ENCODE measurements at places on chromosomes 1 and 21. TPM values are rescaled to one million over a fixed set of nuclear protein-coding genes. Genes with fewer than 3 reads are reported as not detected.

ZNF684 gene
- total RNA-seq: 1.7 TPM

OR2AK2 gene
- not detected for total RNA-seq

KAZN gene
- 6.9 TPM for total RNA-seq

CRB1 gene
- 0.15 TPM for total RNA-seq

CFHR1 gene
- not detected for total RNA-seq

CYP4Z1 gene
- not detected for total RNA-seq

C1QTNF12 gene
- 0.76 TPM for total RNA-seq

ROR1 gene
- 28.5 TPM for total RNA-seq

CXADR gene
- 10.7 TPM for total RNA-seq

PLEKHA6 gene
- total RNA-seq: 1.9 TPM

- DNase-seq: no peak
Observed at GRCh38 chr1:41547781-41548560, 63.5 kb upstream of the EDN2 start.

- DNase-seq: no peak
Observed at GRCh38 chr21:38352536-38353219, 95.9 kb downstream of the KCNJ15 start.

GRCh38 chr1:234520908-234521817, 42.2 kb upstream of the TARBP1 start:
- DNase-seq: no peak

- no peak for DNase-seq
Observed at GRCh38 chr1:40014253-40014706, 26.2 kb upstream of the CAP1 start.

DNA sequence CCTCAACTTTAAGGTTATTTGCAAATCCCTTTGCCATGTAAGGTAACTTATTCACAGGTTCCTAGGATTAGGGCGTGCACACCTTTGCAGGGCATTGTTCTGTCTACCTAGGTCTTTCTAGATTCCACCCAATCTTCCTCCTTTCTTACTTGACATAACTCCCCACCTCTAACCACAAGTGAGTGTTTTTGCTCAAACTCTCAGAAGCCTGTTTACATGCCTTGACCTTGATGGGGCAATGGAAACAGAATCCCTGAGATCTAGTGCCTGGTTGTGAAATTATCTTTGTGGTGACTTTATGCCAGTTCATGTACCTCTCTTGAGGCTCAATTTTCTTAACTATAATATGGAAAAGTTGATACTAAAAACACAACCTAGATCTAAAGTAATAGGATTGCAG, 296.6 kb downstream of the TTLL7 start:
- no peak for DNase-seq

- DNase-seq: no peak
Observed at GRCh38 chr1:31830511-31830910, 14.7 kb upstream of the SPOCD1 start.

GRCh38 chr1:233722212-233722979, 108.5 kb downstream of the KCNK1 start:
- no peak for DNase-seq

- DNase-seq: no peak
Observed at GRCh38 chr1:87642581-87643221, 314.0 kb downstream of the LMO4 start.

DNA sequence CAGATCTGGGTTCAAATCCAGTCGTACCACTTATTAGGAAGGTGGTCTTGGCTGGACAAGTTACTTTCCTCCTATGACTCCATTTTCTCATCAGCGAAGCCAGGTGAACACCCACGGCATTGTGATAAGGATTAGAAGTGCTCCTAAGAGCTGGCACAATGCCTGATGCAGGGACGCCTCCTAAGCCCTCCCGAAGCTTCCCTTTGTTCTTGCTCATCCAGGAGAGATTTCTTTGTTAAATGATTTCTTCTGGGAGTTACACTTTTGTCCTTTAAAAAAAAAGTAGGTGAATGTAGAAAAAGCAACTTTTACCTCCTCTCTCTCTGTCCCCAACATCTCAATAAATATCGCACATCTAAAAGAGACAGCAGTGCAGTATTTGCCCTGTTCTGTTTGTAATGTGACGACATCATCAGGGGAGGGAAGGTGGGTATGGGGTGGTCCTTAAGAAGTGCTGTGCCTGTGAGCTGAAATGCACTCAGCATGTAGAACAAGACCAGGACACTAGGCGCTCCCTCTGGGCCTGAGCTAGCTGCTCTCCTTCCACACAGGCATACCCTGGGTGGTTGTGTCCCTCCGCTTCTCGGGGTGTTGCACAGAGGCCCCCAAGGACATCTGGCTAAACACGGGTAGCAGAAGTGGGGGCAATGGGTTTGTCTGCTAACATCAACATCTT, 43.9 kb downstream of the SUSD4 start:
- DNase-seq: no peak

GRCh38 chr1:2930016-2930815, 91.1 kb upstream of the ACTRT2 start:
- no peak for DNase-seq

DNA sequence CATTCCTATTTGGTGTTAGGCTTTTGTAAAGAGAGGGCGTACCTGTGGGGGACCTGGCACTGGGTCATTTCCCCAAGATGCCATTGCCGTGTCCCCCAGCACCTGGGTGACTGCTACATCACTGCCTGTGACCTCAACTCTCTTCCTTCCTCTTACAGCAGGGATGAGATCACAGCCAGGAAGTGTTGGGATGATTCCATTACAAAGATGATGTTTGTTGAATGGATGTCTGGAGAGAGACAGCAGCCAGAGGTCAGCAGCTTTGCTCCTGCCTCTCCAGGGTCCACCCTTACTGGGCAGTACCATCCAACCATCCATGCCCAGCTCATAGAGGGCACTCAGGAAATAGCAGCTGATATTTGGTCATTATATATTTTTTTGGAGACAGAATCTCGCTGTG, 35.1 kb downstream of the TMEM51 start:
- no peak for DNase-seq

- DNase-seq: no peak
Observed at GRCh38 chr1:17061486-17061885, 7.7 kb upstream of the SDHB start.

GRCh38 chr1:194042736-194043135, 856.3 kb upstream of the B3GALT2 start:
- DNase-seq: no peak

- no peak for DNase-seq
Observed at GRCh38 chr1:66831529-66832239, 30.6 kb upstream of the INSL5 start.

DNA sequence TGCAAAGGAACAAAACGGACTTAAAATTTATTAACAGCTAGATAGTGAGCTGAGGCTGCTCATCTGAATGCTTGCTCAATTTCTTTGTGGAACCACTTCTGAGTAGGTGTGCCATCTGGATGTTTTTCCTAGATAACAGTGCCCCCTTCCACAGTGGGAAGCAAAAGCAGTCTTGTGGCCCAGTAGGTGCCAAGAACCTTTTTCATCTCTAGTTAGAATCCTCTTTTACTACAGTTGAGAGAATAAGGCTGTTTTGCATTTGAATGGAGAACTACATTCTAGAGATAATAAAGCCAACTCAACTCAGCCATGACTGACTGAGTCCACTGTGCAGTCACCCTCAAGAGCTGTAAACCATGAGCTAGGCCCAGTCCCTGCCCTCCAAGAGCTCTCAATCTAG, 13.3 kb downstream of the F3 start:
- DNase-seq: no peak

DNA sequence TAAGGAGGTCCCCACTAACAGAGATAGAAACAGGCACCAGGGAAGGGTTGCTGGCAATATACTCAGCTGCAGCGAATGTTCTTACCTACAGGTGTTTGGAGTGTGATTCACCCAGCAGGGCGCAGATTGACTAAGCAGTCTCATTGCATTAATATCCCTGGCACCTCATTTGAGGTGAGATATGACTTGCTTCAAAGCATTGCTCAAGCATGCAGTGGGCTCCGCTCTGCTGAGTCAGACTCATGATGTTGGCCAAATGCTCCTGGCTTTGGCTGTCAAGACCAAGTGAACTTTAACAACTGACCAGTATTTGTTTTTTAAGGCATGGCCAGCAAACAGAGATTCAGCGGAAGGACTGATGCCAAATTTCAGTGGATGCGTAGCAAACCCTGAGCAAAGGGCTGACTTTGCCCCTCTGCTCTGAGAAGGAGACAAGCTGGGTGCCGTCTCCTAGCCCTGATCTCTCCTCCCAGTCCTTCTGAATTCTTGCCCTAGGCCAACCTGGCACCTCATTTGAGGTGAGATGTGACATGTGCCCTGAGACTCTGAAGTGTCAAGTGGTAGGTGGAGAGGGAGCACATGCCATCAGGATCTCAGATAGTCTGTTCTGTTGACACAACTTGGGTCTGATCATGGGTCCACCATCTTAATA, 187.1 kb upstream of the COA6 start:
- DNase-seq: no peak

- no peak for DNase-seq
Observed at GRCh38 chr1:27487966-27488884, 1.7 kb downstream of the WASF2 start.

GRCh38 chr1:164560556-164560955, 1.6 kb downstream of the PBX1 start:
- no peak for DNase-seq

Data from glomerular endothelial cell (primary cell).